ENCODE measurements at places on chromosomes 6 and 20.

DNA sequence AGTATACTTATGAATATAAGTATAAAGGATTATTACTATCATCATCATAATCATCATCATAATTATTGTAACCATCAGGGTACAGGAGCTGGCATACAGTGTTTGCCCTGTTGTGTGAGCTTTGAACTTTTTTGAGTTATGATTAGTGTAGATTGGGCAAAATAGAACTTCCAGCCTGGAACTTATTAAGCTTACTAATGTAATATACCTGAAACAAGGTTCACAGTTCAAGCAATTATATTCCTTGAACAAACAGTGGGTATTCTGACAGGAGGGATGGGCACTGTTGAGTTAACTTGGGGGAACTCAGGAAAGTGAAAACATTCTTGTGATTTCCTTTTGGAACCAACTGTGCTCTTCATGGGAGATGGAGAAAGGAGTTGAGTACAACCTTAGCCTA is 680.0 kb downstream of the DOK5 start:
- H3K27me3 ChIP-seq = no peaks in the 10 kb centered on the region
- no peaks in the 10 kb centered on the region for H3K4me1 ChIP-seq
- no peaks in the 10 kb centered on the region for H3K36me3 ChIP-seq
- no peak overlapping the region for H3K4me3 ChIP-seq
- no peak overlapping the region for H3K27ac ChIP-seq

- peak overlapping the region; percentile 94 for H3K4me3 ChIP-seq
- peak overlapping the region; percentile 43 for H3K27ac ChIP-seq
- H3K27me3 ChIP-seq = no peaks in the 10 kb centered on the region
- no peak for DNase-seq
Observed at GRCh38 chr6:155314773-155315515, 660 bp upstream of the TFB1M start.

- no peak overlapping the region for H3K27ac ChIP-seq
- DNase-seq = no peak
- no peaks in the 10 kb centered on the region for H3K4me1 ChIP-seq
- H3K36me3 ChIP-seq = no peaks in the 10 kb centered on the region
Observed at GRCh38 chr6:91317984-91318383, 731.1 kb upstream of the MAP3K7 start.

DNA sequence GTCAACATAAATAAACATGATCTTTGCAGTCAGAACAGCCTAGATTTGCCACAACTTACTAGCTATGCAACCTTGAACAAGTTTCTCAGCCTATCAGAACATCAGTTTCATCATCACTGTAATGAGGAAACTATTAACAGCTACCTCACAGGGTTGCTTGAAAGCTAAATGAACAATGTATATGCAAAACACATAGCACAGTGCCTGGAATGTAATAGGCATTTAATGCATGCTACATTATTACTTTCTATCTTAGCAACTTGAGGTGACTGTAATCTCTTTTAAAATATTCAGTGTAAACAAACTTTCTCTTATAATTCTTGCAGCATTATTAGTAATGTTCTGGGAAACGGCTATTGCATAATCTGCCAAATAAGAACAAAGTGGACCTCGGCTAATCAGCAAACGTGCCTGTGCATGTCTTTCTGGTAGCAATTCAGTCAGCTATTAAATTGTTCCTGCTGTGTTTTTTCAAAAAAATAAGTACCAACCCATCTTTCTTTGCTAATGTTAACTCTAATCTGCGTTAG is 61.5 kb downstream of the SYNE1 start:
- no peaks in the 10 kb centered on the region for H3K36me3 ChIP-seq
- H3K27ac ChIP-seq = no peak overlapping the region
- H3K4me1 ChIP-seq = no peaks in the 10 kb centered on the region
- DNase-seq = no peak
- H3K4me3 ChIP-seq = no peak overlapping the region

- no peak for DNase-seq
- H3K4me1 ChIP-seq = peaks cover 7% of the 10 kb centered on the region
- no peak overlapping the region for H3K27ac ChIP-seq
- H3K36me3 ChIP-seq = no peaks in the 10 kb centered on the region
Observed at GRCh38 chr6:99347804-99348203, 1.7 kb downstream of the FAXC start.

GRCh38 chr6:134309227-134309626 is 8.7 kb downstream of the SGK1 start:
- H3K36me3 ChIP-seq = no peaks in the 10 kb centered on the region
- no peak overlapping the region for H3K27ac ChIP-seq
- no peak overlapping the region for H3K4me3 ChIP-seq
- H3K27me3 ChIP-seq = no peaks in the 10 kb centered on the region
- no peak for DNase-seq

DNA sequence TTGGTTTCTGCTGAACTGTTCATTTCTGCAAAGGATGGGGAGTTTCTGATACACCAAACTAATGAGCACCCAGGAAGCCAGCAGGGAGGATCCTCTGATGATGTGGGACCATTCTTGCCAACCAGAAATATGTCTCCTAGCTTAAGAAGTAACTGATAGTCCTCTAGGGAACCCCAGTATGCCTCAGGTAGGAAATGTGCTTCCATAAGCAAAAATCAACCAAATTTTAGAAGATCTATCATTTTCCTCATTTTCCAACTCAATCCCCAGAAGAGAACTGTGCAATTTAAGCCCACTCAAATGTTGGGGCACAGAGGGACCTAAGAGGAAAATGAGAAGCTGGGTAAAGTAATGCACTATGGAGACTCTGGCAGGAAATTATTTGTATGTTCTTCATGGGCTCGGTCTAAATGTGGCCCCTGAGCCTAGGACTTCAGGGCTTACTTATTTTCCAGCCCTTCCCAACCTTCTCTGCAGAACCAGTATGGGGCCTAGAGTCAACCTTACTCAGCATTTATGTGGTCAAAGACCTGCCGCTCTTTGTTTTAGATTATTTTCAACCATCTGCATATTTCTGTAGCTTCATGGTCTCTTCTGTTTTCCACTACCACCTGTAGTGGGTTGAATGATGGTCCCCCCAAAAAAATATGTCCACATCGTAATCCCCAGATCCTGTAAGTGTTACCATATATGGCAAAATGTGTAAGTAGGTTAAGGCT is 359.8 kb upstream of the CDH4 start:
- no peaks in the 10 kb centered on the region for H3K27me3 ChIP-seq
- H3K4me1 ChIP-seq = no peaks in the 10 kb centered on the region
- no peak for DNase-seq
- no peaks in the 10 kb centered on the region for H3K36me3 ChIP-seq

GRCh38 chr6:3916211-3916610 is 67.0 kb downstream of the FAM50B start:
- DNase-seq = no peak
- H3K27ac ChIP-seq = no peak overlapping the region
- no peaks in the 10 kb centered on the region for H3K36me3 ChIP-seq
- H3K4me3 ChIP-seq = no peak overlapping the region
- no peaks in the 10 kb centered on the region for H3K27me3 ChIP-seq

GRCh38 chr6:3752531-3753227 is 1.2 kb upstream of the PXDC1 start:
- no peaks in the 10 kb centered on the region for H3K36me3 ChIP-seq
- peak overlapping the region; percentile 35 for H3K4me3 ChIP-seq
- DNase-seq = no peak
- H3K4me1 ChIP-seq = peaks cover 7% of the 10 kb centered on the region
- no peak overlapping the region for H3K27ac ChIP-seq

DNA sequence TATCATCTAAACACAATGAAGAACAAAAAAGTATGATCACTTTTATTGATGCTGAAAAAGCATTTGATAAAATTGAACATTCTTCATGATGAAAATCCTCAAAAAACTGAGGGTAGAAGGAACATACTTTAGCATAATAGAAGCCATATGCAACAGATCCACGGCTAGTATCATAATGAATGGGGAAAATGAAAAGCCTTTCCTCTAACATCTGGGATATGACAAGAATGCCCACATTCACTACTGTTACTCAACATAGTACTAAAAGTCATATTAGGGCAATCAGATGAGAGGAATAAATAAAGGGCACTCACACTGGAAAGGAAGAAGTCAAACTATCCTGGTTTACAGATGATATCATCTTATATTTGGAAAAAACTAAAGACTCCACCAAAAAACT is 256.6 kb downstream of the RFPL4B start:
- H3K4me3 ChIP-seq = no peak overlapping the region
- no peak for DNase-seq
- H3K27ac ChIP-seq = no peak overlapping the region
- no peaks in the 10 kb centered on the region for H3K36me3 ChIP-seq
- H3K27me3 ChIP-seq = no peaks in the 10 kb centered on the region

- H3K27me3 ChIP-seq = no peaks in the 10 kb centered on the region
- H3K4me1 ChIP-seq = peaks cover 3% of the 10 kb centered on the region
- no peak overlapping the region for H3K4me3 ChIP-seq
- no peak overlapping the region for H3K27ac ChIP-seq
- no peak for DNase-seq
- no peaks in the 10 kb centered on the region for H3K36me3 ChIP-seq
Observed at GRCh38 chr6:108945681-108946159, 97.5 kb downstream of the ARMC2 start.

DNA sequence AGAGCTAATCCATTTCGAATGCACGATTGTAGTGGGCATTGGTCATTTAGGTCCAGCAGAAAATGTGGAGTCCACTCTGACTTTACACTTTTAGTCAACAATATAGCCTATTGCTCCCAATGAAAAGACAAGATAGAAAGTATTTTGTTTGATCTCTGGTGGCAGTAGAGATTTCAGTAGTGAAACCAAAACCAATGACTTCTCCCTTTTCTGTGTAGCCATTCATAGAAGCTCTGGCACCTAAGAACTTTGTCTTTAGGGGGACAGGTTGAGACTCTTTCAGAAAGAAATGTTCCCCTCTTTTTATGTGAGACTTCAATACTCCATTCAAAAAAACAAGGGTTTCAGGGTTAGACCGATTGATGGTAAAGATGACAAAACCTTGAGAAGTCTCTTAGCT is 510.8 kb upstream of the POU3F2 start:
- no peak for DNase-seq
- no peaks in the 10 kb centered on the region for H3K36me3 ChIP-seq
- H3K27me3 ChIP-seq = no peaks in the 10 kb centered on the region

DNA sequence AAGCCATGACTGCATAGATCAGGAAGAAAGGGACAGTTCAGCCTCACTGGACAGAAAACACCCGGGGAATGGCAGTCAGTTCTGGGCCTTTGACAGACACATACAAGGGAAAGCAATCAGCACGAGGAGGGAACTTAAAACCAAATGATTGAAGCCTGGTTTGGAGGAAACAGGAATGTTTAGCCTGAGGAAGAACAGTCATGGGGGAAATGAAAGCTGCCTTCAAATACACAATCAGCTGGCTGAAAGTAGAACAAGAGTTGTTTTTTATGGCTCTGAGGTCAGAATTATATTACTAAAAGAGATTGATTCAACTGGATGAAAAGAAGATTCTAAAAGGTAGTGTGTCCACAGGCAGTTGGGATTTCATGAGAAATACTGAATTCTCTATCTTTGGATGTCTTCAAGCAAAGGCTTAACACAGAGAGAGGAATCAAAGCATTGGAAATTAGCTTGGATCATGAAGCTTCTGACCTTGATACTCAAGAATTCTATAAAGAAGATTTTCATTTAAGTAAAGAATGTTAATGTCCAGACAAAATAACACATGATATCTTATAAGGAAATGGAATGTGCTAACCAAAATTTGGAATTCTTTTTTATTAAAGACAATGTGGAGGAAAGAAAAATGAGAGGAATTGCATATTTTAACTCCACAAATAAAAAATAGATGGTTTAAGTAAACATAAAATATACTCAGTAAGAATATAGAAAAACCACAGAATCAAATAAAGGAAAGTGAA is 216.6 kb downstream of the IBTK start:
- no peak overlapping the region for H3K4me3 ChIP-seq
- no peak overlapping the region for H3K27ac ChIP-seq
- DNase-seq = no peak
- no peaks in the 10 kb centered on the region for H3K36me3 ChIP-seq

DNA sequence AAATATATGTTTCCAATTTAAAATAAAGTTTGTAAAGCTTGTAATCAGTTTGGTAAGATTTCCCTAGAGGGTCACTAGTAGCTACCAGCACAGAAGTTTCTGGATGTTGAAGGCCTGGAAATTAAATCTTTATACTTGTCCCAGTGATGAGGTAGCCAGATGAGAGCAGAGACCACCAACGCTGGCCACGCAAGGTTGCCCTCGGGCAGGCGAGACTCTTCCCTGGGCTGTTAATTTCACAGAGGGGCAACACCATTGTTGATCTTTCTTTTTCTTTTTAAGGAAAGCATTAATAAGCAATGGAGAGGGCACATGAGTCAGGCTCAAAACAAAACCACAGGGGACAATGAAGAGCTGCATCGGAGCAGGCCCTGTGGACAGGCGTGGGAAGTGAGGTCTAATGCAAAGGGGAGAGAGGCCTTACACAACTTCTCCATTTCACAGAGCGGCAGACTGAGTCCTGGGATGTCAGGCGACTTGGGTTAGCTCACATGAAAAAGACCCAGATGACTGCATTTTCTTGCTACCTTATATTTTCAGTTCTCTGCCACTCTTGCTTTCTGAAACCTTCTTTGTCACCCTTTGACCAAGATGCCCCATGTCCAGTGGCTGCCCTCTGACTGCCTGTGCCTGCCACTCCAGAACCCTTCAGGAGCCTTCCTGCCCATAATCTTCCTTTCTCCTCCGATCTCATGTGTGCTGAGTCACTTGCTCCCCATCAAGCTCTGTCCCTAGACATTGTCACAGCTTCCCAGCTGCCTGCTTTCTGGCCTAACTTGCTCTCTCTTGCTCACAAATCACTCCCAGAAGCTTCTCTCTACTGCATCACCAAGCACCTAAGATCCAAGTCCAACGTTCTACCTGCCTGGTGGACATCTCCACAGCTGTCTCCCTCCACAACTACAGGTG is 107.7 kb upstream of the CDYL start:
- H3K4me3 ChIP-seq = no peak overlapping the region
- H3K27me3 ChIP-seq = no peaks in the 10 kb centered on the region
- no peak overlapping the region for H3K27ac ChIP-seq
- DNase-seq = no peak

DNA sequence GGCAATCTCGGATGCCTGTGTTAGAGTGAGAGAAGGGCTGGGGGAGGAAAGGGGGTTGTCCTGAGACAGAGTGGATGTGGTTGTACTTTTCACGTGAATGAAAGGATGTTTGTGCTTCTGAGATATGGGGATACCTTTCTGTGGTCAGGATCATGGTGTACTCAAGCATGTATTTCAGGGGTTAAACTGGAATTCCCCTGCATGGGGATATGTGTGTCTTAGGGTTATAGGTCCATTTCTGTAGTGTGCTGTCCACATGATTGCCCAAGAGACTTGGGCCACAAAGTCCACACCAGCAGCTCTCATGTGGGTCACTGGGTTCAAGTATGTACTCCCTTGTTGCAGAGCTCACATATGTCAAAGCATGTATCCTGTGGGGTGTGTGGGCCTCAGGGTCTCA is 10.5 kb downstream of the SYNGAP1 start:
- H3K36me3 ChIP-seq = peaks cover 5% of the 10 kb centered on the region
- no peaks in the 10 kb centered on the region for H3K27me3 ChIP-seq
- H3K4me1 ChIP-seq = peaks cover 28% of the 10 kb centered on the region
- peak overlapping the region; percentile 98 for H3K27ac ChIP-seq
- DNase-seq = no peak
- peak overlapping the region; percentile 58 for H3K4me3 ChIP-seq

Data from H1 (cell line).